CD4-positive, alpha-beta T cell treated with Interleukin-10 for 1 hour (primary cell): ENCODE measurements at places on chromosomes 12 and 14.

GRCh38 chr14:44567997-44568396 is 60.9 kb upstream of the FSCB start:
- DNase-seq = no peak

GRCh38 chr12:74514098-74514872 is 23.4 kb upstream of the ATXN7L3B start:
- no peak for DNase-seq

DNA sequence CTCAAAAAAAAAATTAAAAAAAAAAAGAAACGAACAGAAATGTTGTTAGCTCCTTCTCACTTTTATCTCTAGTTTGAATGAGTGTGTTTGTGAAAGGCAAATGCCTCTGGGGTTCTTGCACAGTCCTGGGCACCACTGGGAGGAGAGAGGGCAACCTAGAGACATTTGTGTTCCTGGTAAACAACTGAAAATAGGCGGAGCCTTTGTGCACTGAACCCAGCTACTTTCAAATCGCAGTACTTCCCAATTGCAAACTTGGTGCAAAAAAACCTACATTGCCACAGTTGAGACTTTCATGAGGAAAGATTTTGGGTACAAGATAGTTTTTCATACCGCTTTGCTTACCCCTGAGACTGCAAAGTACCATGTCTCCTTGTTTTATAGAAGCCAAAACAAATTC is 430.0 kb downstream of the ZFP36L1 start:
- DNase-seq = no peak

GRCh38 chr14:88804035-88804434 is 11.3 kb upstream of the EML5 start:
- DNase-seq = no peak

- no peak for DNase-seq
Observed at GRCh38 chr14:34920339-34920738, 45.2 kb upstream of the BAZ1A start.
